ENCODE measurements at places on chromosomes 13 and 19. TPM values are rescaled to one million over a fixed set of nuclear protein-coding genes. Genes with fewer than 3 reads are reported as not detected.
A peak's percentile ranks its signal among the peaks of the same experiment; 100 is the strongest.

- DNase-seq, result no peak
Observed at GRCh38 chr13:44331446-44331845, 42.2 kb upstream of the SERP2 start.

- no peak for DNase-seq
Observed at GRCh38 chr19:49559928-49560327, 20.4 kb downstream of the NOSIP start.

DNA sequence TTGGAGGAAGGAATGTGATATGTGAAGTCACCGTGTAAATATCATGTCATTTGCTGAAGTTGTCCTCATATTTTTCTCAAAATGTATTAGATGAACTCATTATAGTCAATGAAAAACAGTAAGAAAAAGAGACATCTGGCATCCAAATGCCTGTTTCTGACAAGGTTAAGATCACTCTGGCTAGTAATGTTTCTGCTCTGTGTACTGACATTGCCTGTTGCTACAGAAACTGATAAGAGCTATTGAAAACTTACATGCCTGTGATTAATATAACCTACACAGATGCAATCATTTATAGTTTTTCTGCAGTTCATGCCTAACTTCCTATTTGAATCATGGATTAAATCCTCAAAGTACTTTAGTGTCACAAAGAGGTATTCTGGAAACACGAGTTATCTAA lies 249.8 kb downstream of the NBEA start:
- DNase-seq, result no peak

DNA sequence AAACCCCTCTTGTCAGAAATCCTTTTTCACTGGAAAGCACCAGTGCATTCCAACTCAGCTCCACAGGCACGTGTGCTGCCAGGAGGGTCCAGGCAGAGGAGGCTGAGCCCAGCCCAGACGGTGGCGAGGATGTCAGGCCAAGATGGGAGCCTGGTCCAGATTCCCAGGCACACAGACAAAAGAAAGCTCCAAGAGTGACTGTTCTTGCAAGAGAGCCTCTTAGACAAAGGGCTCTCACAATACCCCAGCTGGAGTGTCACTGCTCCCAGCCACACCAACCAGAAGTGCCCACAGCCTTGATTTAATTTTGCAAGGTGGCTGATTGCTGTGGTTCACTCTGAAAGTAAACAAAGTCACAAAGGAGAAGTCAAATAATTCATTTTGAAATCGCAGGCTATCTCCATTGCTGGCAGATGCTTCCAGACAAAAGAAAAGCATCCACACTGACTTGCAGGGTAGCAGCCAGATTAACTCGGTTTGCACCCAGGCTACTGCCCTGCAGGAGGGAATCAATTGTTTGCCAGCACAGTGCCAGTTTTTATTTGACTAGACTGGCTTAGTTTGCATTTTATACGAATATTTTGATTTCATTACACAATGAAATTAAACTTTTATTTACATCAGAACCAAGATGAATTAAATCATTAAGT lies 95.1 kb downstream of the RAB20 start:
- DNase-seq, result no peak

- DNase-seq, result no peak
Observed at GRCh38 chr19:34580055-34580336, 97.0 kb downstream of the SCGB2B2 start.

DNA sequence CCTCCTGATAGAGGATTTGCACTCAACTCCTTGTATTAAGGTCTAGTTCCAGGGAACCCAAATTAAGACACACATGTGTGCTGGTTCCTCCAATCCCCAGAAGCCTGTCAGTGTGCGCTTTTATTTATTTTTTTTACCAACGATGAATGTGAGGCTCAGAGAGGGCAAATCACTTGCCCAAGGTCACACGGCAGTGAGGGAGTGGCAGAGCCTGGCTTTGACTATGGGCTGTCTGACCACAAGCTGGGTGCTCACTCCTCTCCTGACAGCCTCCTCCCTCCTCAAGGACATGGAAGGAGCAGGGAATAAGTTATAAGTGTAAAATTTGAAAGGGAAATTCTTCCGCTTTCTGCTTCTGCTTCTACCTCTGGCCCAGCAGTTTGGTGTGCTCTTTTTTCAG lies 48.9 kb downstream of the CYP4F22 start:
- DNase-seq, result no peak

- peak; percentile 62 for DNase-seq
Observed at GRCh38 chr19:15378534-15379082, 979 bp downstream of the AKAP8 start.

DNA sequence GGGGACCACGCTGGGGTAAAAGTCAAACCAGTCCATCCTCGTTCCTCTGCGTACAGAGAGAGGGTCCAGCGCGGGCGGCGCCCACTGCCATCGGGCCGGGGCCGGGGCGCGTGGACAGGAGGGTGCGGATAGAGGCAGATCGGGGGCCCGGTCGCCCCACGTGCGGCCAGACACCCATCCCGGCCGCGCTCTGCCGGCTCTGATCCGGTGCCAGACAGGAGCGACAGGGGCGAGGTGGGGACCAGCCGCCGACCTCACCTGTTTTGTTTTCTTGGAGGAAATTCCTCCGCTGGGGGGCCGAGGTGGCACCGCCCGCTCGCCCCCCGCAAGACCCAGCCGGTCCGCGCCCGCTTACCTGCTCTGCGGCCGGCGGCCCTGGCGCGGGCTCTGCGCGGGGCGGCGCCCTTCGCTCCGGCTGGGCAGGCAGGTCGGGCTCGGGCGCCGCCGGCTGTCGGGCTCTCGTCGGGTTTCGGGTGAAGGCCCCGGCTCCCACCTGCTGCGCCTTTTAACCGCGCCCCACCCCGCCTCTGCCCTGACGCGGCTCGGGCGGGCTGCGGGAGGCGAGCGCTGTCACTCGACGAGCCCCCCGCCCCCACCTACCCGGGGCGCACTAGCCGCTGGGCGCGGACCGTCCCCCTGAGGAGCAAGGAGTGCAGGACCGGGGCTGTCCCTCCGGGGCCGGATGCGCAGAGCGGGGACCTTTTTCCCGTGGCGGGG lies at the start of gene GJB6:
Gene GJB6 (minus strand): TSS at position 481 of the 717 bp plus-strand sequence. CDS start 8,839 bp downstream, outside the sequence.
- peak; percentile 14 for DNase-seq

DNA sequence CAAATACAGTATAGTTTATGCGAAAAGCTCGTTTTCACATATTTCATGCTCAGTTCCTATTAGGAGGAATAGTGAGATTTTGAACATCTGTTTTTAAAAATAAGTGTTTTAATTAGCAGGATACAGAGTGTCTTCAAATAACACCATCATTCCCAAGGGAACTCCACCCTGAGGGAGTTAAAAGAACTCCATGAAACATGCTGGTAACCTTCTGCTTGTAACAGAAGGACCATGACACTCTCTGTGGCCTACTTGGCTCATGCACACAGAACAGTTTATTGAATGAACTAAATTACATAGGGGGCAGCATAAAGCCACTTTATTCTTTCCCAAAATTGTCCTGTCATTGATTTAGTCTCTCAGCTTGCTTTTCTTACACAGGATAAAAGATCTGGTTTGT lies 809.5 kb upstream of the SLITRK6 start:
- DNase-seq, result no peak

DNA sequence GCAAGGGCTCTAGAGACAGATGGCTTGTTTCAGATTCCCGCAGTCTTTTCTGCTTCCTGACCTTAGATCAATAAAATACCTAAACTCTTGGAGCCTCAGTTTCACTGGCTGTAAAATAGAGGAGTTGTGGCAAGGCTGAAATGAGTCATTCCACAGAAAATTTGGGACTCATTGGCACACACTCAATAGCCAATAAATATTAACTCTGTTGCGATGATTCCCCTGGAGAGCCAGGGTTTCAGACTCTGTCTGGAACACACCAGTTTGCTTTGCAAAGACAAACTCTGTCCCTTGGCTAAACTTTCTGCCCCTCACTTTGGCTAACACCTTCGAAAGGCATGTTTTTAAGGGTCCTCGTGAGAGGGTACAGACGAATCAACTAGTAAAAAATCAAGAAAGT lies 18.1 kb upstream of the UBE2L5 start:
- DNase-seq, result no peak

DNA sequence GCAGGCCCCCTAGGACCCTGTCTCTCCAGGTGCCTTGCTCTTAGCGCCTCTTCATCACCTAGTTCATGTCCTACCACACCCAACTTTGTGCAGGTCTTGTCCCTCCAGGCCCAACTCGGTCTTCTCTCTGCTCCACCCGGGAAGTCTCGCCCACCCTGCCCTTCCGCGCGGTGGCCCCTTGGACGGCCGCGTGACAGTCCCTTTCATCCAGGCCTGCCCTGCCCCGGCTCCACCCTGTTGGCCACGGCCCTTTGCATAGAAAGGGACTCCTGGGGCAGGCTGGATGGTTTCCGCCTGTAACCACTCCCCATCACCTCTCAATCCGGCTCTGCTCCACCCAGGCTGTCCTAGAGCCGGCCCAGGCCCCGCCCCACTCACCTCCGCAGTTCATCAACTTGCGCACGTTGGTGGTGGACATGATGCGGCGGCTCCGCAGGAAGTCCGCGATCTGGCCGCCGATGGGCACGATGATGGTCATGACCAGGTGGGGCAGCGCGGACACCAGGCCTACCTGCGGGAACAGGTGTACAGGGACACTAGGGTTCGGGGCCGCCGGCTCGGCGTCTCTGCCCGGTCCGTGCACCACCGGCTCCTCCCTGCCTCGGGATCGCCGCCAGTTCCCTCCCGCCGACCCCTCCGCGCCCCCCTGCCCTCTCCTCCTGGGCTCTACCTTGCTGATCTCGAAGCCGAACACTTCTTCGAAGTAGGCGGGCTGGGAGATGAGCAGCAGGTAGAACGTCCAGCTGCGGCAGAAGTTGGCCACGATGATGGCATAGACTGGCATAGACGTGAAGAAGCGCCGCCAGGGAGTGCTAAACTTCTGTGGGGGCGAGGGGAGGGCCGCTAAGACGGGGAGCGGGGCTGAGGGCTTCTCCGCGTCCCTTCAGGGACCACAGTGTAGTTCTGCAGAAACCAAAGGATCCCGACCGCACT lies 7.2 kb downstream of the GFY start:
- DNase-seq, result peak; percentile 55

DNA sequence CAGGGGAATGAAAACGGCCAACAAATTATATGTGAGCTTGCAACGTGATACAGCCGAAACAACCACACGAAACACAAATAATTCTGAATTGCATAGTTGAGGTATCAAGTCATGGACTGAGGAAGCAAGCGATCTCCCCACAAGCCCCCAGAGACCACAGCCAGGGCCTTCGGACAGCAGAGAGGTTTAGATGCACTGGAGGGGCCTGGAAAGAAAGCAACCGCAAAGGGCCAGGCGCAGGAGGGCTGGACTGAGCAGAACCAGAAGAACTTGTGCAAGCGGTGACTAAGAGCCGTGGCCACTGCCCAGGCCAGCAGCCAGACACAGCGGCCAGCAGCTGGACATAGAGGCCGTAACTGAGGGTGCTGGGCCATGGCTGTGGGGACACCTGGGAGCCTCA lies 131.4 kb downstream of the TNFRSF19 start:
- DNase-seq, result no peak

GRCh38 chr13:21133077-21133476 lies 43.3 kb downstream of the SKA3 start:
- DNase-seq, result no peak

GRCh38 chr13:26323127-26323526 lies 69.2 kb downstream of the CDK8 start:
- DNase-seq, result no peak

- peak; percentile 96 for DNase-seq
Observed at GRCh38 chr19:55062735-55063491, at the start of gene RDH13. RDH13 (minus strand) TSS chr19:55063148; CDS start chr19:55063032, 116 bp downstream.

DNA sequence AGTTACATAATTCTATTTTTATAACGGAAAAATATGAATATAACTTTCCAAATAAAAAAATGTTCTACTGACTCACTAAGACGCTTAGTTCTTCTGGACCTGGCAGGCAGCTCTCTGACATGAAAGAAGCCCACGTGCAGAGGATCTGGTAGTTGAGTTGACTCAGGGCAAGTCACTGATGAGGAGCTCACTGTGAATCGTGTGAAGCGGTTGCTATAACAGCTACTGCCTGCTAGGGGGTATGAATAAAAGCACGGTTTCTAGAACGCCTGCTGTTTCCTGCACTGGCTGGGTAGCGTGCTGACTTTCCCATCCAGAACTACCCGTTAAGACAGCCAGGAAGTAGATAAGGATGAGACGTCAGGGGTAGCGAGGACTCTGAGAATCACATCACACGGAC lies 54.7 kb upstream of the WASF3 start:
- no peak for DNase-seq

- no peak for DNase-seq
Observed at GRCh38 chr19:35107545-35107944, 8.1 kb upstream of the FXYD3 start.

GRCh38 chr19:48588670-48589401 lies 17.7 kb upstream of the SPACA4 start:
- DNase-seq, result peak; percentile 89

GRCh38 chr19:38980583-38981374 lies 5.2 kb upstream of the FBXO17 start:
- DNase-seq, result no peak

- DNase-seq, result no peak
Observed at GRCh38 chr13:84237143-84237542, 354.9 kb upstream of the SLITRK1 start.

- DNase-seq, result no peak
Observed at GRCh38 chr19:776549-776948, 20.7 kb upstream of the PTBP1 start.

The KLK3 gene
- total RNA-seq, result not detected

The ANGPTL4 gene
- total RNA-seq, result not detected

The NAPSA gene
- 3.5 TPM for total RNA-seq

The DDA1 gene
- 35.5 TPM for total RNA-seq

The NCR1 gene
- total RNA-seq, result not detected

The DPP9 gene
- total RNA-seq, result 115 TPM

The TMIGD2 gene
- not detected for total RNA-seq

Measured in B cell (primary cell).